ENCODE measurements at places on chromosomes 4 and X.

GRCh38 chr4:17807446-17807845 is 3.1 kb downstream of the DCAF16 start:
- no peak for DNase-seq

DNA sequence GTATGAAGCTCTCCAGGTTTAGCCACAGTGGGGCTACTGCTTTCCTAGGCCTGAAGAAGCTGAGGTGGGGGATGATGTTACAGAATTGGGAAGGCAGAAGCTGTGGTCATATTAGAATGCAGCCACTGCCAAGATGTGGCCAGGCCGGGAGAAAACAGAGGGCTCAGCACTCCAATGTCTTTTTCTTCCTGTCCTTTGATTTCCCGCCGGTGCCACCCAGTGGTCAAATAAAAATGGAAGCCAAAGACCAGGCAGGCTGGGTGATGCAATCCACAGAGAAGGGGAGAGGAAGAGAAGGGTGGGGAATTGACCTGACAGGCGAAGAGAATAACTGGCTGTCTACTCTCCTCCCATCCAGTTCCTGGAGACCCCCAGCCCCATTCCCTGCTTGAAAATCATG is 94.9 kb upstream of the SHISA3 start:
- DNase-seq = no peak

- no peak for DNase-seq
These were observed 10.6 kb upstream of the HPF1 start for GRCh38 chr4:169768385-169768784.

GRCh38 chr4:78031417-78031950 is 25.6 kb upstream of the FRAS1 start:
- no peak for DNase-seq

DNA sequence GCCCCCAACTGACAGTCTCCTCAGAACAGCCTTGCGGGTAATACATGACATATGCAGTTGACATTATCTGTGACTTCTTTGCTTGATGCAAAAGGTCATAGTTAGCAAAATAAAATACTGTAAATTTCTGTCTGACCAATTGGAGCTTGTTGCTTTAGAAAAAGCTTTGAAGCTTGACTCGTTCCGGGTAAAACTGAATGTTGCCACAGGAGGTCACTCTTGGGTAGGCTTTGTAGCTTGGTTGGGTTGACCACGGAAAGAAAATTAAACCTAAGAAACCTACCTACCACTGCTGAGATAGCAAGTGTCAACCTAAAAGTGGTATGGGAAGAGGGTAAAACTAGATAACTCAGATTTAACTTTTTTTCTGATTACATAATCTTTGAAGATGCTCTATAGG is 23.2 kb downstream of the PRPS2 start:
- DNase-seq = no peak

DNA sequence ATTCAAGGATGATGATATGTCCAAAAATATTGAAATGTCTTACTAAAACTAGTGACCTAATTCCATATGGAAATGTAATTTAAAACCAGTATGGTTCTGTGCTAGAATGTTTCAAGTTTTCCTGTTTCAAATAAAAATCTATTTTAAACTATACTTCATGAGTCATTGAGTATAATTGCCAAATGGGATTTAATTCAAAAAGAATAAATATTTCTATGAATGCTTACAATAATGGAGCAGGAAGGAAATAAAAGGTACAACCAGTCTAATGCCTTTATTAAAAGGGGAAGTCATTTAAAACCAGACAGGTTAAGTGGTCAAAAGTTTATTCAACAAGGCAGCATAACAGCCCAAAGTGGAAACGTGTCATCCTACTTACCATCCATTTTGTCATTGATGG is 2347.1 kb downstream of the PCDH7 start:
- no peak for DNase-seq

- no peak for DNase-seq
These were observed 1118.3 kb downstream of the C4orf33 start for GRCh38 chr4:130214268-130214667.

- no peak for DNase-seq
These were observed 4.7 kb upstream of the ASMT start for GRCh38 chrX:1610166-1610565.

- DNase-seq = no peak
These were observed 171.6 kb upstream of the POU3F4 start for GRCh38 chrX:83336454-83336853.

DNA sequence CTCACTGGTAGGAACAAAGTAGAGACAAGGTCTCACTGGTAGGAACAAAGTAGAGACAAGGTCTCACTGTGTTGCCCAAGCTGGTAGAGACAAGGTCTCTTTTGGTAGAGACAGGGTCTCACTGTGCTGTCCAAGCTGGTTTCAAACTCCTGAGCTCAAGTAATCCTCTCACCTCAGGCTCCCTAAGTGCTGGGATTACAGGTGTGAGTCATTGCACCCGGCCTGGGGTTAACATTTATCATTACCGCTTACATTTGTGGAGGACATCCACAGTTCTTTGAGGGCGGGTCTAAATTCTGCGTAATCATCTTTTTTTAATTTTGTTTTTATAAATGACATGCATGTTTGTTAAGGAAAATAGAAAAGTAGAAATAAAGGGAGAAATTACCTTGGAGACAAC is 12.0 kb downstream of the RAB33B start:
- no peak for DNase-seq

DNA sequence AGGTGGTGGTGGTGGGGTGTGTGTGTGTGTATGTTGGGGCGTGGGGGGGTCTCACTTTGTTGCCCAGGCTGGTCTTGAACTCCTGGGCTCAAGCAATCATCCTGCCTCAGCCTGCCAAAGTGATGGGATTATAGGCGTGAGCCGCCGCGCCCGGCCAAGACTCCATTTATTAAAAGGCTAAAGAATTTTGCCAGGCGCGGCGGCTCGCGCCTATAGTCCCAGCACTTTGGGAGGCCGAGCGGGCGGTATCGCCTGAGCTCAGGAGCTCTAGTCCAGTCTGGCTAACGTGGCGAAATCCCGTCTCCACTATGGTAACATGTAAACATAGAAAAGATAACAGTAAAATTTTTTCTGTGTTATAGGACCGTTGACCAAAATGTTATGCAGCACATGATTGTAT is 3.7 kb upstream of the UBA1 start:
- DNase-seq = no peak

GRCh38 chr4:82231806-82232205 is 142.0 kb downstream of the HNRNPD start:
- no peak for DNase-seq

DNA sequence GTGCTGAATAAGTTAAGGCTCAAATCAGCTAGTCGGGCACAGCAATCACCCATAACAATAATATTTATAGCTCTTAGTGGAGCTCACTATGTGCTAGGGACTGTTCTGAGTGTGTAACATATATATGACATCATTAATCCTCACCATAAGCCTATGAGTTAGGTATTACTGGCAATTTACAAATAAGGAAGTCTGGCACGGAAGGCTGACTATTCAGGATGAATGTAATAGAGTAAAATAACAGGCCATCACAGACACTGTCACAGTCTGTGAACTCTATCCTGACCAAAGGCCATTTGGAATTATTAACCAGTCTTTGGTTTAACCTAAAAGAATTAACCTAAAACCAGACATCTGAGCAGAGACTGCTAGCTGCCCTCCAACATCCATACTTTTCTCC is 119.3 kb downstream of the C4orf51 start:
- DNase-seq = no peak

- no peak for DNase-seq
These were observed 17.6 kb downstream of the NFKB1 start for GRCh38 chr4:102518703-102519131.

- DNase-seq = no peak
These were observed 72.8 kb downstream of the NSUN7 start for GRCh38 chr4:40822420-40823166.

DNA sequence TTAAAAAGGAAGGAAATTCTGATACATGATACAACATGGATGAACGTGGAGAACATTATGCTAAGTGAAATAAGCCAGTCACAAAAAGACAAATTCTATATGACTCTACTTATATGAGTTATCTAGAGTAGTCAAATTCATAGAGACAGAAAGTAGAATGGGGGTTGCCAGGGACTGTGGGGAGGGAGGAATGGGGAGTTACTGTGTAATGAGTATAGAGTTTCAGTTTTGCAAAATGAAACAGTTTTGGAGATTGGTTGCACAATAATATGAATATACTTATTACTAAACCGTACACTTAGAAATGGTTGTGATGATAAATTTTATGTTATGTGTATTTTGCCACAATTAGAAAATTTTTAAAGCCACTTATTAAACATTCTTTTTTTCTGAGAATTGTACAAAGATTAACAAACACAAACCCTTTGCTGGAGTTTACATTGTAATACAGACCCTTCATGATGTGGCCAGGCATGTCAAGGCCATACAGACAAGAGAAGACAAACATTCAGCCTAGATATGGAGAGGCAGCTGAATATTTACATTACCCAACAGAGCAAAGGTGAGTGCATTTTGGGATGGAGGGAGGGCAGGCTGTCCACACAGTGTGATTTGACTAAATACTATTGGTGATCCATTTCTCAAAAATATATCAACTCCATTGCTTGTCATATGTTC is 21.2 kb upstream of the GPC3 start:
- no peak for DNase-seq

GRCh38 chr4:8335848-8336247 is 66.3 kb downstream of the HTRA3 start:
- no peak for DNase-seq

- no peak for DNase-seq
These were observed 4.5 kb upstream of the PLCXD1 start for GRCh38 chrX:276581-277201.

- no peak for DNase-seq
These were observed 494.1 kb downstream of the INPP4B start for GRCh38 chr4:142351958-142352357.

DNA sequence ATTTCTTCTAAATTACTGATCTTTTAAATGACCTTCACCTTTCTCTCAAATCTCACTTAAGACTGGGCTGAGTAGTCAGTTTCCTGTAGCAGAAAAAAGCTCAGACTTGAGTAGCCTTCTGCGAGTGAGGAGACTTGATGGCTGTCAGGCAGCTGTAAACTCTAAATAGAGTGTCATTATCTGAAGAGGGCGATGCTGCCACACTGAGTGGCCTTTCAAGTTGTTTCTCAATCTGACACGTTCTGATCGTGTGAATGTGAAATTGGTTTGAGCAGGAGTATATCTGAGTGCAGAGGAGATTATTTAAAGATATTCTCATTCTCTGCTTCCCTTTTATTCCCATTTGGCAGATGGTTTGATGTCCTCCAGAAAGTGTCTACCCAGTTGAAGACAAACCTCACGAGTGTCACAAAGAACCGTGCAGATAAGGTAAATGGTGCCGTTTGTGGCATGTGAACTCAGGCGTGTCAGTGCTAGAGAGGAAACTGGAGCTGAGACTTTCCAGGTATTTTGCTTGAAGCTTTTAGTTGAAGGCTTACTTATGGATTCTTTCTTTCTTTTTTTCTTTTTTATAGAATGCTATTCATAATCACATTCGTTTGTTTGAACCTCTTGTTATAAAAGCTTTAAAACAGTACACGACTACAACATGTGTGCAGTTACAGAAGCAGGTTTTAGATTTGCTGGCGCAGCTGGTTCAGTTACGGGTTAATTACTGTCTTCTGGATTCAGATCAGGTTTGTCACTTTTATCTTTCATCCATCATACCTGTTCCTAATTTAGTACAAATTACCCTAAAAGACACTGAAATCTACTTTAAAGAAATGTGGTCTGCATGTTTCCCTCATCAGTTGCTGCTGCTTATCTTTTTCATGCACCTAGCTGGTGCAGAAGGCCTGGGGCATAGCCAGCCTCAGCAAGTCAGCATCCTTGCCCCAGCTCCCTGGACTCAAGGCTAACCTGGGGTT is 74.3 kb upstream of the MSANTD1 start:
- no peak for DNase-seq

DNA sequence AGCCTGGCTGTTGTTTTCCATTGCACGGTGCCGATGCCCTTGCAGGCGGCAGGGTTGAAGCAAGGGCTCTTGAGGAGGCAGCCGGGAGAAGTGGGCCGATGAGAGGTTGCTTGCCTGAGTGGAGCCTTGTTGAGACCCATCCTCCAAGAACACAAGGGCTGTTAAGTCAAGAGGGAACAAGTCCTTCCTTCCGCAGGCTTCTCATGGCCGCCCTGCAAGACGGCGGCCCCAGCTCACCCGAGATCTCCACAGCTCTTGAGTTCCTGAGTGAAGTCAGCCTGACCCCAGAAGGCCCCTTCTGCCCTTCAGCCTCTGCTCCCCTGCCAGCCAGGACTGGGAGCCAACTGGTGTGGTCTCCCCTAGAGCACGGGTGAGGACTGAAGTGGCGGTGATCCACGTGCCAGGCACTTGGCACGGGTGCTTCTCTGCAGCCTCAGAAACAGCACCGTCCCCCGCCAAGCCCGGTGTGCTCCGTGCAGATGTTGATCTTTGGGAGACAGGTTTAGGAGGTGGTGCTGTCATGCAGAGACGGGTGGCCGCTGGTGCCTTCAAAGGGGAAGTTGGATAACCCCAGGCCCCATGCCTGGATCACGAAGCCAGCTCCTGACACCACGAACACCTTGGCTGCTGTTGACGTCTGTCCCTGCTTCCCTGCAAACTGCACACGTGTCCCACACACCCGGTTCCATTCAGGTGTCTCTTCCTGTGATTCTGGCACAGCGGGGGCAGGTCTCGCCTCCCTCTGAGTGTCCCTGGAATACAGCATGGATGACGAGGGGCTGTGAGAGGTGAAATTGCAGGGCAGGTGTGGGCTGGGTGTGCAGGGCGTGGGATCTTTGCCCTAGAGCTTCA is 164.4 kb upstream of the PSAPL1 start:
- DNase-seq = no peak

All from stimulated activated CD4-positive, alpha-beta T cell treated with anti-CD3 and anti-CD28 coated beads, TNF-alpha, amount 100 ng/mL, for 1 hour (primary cell).